ENCODE measurements at places on chromosomes 2 and 18.

GRCh38 chr18:72811047-72811446 is 56.7 kb downstream of the NETO1 start:
- DNase-seq: no peak

GRCh38 chr2:201661366-201661765 is 18.1 kb upstream of the TMEM237 start:
- no peak for DNase-seq

DNA sequence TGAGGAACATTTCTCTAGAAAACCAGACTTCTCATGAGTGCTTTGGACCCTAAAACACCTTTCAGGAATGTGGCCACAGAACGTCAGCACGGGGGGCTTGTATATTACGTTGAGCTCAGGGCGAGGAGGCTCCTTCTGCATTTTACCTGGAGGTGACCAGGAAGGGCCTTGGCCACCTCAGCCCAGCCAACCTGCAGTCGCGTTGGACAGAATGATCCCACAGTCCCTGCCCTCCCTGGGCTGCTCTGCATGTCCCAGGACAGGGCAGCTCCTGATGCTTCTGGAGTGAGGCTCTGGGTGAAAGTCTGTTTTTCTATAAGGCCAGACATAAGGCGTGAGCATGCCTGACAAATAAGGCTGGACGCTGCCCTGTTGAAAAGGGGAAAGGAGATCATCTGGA is 121.9 kb downstream of the NDUFA10 start:
- no peak for DNase-seq

GRCh38 chr18:31789409-31789808 is 28.7 kb upstream of the SLC25A52 start:
- DNase-seq: no peak

- DNase-seq: no peak
Measured at GRCh38 chr18:36580266-36580665, 248.5 kb downstream of the TPGS2 start.

- DNase-seq: no peak
Measured at GRCh38 chr2:222976521-222977061, 75.4 kb upstream of the KCNE4 start.

DNA sequence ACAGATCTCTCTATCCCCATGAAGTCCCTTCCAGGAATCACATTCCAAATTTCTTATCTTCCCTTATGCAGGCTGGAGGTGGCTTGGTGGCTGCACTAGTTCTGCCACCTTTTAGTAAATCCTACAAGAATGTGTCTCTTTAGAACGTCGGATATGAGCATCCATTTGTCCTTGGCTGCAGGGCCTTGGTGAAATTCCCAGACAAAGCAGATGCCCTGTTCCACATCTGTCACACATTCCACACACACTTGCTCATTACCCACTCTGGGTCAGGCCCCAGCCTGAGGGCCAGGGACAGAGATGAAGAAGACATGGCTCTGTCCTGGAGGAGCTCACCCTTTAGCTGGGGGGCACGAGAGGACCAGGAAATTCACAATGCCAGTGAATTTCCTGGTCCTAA is 31.2 kb upstream of the GPR17 start:
- no peak for DNase-seq

DNA sequence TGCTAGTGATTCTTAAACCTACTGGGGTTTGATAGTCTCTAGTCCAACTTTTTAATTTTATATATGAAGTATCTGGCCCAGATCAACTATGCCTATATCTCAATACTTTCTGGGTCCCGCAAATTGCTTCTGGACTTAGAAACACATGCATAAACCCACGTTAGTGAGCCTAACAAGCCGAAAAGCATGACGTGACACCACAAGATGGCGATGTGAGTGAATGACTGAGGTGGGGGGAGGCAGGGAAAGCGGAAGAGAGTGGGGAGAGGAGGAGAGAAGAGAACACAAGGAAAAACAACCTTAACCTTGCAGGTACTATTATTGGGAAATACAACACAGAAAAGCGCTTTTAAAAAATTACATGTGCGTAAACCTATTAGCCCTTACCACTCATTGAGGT is 13.8 kb downstream of the PDIA6 start:
- DNase-seq: no peak

DNA sequence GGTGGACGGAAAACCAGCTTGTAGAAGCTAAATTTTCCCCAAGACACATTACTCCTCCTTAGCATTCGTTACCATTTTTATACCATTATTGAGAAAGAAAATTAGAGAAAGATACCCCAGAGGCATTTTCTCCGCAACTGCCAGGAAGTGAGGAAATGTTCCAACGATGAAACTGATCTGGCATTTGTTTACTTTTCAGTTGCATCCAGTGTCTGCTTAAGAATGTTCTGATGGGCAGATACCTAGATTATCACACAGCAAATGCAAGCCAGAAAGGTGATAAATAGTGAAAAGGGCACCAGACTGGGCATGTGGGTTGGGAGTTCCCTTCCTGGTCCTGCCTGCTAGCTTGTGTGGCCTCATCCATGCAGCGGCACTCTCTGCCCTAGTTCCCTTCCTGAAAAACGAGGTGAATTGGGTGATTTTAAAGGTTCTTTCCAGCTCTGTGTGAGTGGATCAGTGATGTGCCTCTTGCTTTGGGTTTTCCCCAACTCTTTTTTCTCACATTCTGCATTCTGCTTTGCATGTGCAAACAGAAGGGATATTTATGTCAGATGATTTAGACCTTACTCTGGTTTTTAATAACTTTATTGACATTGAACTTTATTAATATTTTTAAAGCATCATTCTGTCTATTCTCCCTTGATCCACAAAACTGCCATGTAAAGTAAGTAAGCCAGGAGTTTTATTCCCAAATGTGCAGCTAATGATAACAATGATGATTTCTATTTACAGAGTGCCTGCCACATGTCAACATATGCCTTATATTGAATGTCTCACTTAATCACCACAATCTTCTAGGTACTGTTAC is 139.6 kb downstream of the INSIG2 start:
- no peak for DNase-seq

DNA sequence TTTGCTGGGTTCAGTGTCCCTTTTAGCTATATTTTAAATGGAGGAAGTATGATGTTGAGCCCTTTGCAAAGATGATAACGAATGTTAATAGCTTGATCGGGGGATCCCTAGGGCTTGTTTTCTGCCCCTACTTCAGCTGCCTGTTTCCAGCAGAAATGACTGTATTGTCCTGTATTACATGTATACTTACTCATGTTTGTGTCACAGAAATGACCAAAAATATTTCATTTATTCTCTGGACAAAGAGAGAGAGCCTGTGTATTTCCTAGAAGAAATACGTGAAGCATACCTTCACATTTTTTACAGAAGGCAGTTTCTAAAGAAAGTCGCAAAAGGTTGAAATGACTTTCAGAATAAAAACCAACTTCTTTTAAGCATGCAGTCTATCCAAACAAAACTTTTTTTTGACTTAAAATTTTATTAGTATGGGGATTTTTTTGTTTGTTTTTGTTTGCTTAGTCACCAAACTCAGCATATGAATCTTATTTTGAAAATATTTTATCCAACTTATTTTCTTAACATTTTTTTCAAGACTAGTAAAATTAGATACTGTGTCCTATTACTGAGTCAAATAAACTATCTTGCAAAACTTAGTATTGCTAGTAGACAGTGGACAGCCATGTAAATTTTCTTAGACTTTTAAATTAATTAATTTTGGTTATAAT is 68.9 kb downstream of the PTRHD1 start:
- no peak for DNase-seq

- no peak for DNase-seq
Measured at GRCh38 chr2:42547014-42547413, 21.4 kb upstream of the MTA3 start.

DNA sequence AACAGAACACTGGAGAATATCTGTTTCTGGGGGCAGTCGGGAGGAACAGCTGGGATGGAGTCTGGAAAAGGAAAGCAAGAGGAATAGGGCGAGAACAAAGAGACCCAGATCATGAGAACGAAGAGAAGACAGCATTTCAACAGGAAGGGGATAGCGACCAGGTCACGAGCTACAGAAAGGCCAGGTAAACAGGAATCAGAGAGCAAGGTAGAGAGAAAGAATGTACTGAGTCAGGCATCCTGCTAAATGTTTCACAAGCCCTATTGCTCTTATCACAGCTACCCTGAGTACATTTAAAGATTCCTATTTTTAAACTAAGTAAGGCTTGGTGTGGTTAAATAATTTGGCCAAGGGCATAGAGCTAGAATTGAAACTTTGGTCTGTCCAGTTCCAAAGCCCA is 254.9 kb upstream of the RAB12 start:
- DNase-seq: no peak

DNA sequence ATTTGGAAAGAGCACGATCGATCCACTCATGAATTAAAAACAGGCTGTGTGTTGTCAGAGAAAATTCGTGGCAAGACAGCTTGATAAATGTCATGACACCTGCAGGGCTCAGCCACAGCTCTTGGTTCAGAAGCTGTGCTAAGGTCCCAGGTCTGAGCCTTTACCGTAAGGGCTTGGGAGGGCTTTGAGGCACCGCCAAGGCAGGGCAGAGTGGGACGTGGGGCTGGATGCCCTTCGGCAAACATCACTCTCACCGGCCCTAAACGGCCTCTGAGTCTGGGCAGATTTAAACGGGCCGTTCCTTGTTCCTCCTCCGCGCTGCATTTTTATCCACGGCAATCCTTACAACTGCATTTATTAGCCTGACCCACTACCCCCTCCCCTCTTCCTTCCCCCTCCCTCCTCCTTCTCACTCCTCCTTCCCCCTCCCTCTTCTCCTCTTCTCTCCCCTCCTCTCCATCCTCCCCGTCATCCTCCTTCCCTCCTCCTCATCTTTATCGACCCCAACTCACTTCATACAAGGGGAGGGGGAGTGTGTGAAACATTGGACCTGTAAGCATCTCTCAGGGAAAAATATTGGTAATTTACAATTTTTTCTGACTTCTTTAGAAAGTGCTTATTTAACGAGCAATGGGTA is 33.9 kb downstream of the MBP start:
- DNase-seq: no peak

DNA sequence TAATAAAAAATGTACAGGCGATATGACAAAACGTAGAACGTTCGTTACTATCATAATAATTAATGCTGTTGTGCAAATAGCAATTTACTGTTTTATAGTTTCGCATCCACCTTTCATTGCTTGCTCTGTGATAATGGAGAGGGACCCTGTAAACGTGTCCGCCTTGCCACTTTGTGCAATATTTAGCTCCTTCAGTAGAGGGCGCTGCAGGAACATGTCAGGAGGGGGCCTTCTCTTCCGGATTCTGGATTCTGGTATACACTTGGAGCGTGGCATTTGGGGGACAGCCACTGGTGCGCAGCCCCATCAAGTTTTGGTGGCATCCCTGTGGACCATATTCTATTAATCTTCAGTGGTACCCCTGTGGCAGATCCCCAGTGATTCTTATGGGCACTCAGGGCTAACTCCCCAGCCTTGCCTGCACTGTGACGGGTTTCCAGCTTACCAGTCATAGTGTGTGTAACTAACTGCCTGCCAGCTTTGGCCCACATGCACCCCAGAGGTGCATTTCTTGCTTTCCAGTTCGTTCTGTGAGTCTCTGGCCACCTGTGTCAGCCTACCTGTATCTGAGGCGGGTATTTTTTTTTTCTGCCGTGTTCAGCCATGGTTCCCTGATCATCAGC is 140.3 kb downstream of the CYRIA start:
- no peak for DNase-seq

DNA sequence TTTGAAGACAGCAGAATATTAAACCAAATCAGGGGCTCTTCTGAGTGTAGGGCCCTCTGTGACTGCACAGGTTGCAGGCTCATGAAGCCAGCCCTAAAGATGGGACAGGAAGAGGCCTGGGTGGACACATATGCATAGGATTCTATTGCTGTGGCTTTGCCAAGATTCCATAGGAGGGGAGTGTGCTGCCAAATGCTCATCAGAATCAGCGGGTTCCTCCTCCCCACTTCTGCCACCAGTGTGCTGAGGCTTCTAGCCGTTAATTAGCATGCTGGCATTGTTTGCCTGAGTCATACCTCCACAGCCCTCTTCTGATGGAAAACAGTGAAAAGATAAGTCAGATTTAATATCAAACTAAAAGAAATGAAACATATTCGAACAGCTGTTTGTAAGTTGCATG is 103.9 kb upstream of the TMEFF2 start:
- no peak for DNase-seq
